Activated CD4-positive, alpha-beta T cell treated with anti-CD3 and anti-CD28 coated beads, Interleukin-2, Interleukin-6, amounts not matched to agents 100 ng/mL and 50 ng/mL, durations not matched to agents 16 hours and 8 hours (primary cell): ENCODE measurements at places on chromosomes 11 and 22.

GRCh38 chr22:28918550-28919271 is 35.3 kb downstream of the ZNRF3 start:
- no peak for DNase-seq

DNA sequence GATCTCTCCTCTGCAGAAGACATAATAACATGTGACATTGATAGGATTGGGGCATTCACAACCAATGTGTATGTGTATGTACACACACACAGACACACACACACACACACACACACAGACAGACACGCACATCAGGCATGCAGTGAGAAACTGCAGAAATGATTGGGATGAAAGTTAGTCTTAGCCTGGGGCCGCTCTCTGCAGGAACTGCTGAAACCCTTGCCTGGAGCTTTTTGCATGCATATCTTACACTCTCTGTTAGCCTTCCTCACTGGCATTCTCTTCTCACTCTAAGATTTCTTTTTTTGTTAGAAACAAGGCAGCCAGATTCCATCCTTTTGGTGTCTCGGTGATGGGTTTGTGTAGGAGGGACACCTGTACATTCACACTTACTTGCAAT is 337.9 kb downstream of the NELL1 start:
- no peak for DNase-seq

GRCh38 chr11:84886344-84886743 is 740.8 kb downstream of the DLG2 start:
- DNase-seq = no peak

DNA sequence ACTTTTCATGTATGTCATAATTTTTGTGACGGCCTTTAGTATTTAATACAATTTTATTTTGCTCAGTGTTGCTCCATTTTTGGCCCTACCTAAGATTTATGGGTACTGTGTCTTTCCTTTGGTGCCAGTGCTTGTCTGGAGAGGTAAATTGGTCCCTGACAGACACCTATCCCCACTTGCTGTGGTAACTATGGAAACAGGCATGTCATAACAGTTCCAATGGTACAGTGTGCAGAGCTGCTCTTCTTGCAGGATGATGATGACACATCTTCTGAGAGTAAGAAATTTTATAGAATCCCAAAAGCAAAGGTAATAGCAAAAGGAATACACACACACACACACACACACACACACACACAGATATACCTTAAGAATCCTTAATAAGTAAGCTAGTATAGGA is 118.5 kb downstream of the ELP4 start:
- DNase-seq = no peak

DNA sequence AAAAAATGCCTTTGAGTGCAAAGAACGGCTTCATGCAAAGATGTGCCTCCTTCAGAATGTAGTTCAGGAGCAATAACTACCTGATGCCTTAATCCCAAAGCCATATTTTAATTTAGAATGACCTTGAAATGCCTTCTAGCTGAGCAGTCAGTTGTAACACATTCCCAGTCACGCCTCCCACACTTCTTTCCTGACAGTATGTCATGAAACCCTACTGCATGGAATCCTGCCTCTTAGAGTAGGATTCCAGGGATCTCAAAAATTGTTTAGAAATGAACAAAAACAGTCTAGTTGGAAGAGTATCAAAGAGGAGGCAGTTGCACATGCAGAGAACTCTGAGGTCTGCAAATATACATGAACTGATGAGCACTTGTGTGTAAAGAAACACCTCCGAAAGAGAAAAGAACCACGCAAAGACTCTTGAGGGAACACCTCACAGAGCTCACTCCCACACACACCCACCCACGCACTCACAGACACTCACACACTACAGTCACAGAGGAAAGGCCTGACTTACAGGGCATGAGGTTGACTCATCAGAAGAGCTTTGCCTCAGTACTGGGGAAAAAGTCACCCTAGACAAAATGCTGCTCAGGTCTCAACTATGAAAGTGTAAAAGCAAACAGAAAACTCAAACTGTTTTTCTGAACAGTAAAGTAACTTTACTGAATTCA is 77.4 kb downstream of the GGTLC2 start:
- DNase-seq = peak; percentile 57

DNA sequence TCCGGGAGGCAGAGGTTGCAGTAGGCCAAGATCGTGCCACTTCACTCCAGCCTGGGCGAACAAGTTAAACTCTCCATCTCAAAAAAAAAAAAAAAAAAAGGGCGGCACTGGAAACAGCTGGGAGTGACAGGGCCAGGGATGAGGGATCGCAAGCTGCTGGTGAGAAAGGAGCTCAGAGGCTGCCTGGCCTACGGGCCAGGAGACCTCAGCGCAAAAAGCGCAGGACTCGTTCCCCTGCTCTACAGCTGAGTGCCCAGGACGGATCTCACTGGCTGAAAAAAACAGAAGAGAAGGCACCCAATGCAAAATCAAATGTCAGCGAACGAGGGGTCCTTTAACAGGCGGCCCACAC is 650 bp upstream of the NUP50 start:
- DNase-seq = peak; percentile 30

DNA sequence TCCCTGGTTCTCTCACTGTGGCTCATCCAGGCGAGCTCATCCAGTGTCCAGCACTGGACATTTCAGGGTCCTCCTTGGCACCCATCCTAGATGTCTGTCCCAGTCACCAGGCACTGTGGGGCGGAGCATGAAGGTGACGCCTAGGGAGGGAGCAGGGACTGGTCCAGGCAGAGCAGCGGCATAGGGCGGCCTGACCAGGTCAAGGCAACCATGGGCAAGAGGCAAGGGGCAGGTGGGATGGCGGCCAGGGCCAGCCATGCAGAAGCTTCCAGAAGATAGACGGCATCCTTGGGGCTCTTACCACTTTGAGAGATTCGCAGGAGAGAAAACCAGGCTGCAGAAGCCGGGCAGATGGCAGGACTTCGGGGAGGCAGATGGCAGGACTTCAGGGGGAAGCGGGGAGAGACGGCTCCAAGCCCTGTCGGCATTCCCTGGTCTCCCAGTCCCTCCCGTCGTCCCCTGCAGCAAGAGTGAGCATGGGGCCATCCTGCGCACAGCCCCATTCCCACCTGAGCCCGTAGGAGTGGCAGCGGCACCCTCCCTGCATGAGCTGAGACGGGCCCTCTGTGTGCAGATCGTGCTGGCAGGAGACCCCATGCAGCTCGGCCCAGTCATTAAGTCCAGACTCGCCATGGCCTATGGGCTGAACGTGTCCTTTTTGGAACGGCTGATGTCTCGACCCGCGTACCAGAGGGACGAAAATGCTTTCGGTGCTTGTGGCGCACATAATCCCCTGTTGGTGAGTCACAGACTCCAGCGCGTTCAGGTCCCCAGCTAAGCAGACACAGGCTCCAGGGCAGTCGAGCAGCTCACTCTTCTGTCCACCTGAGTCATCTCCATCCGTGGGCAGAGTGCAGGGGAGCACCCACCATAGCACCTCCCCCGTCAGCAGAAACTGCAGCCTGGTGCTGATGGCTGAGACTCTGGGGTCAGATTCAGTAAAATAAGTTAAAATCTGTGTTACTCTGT is 20.1 kb upstream of the PANX2 start:
- no peak for DNase-seq

- peak; percentile 36 for DNase-seq
These were observed 361.1 kb downstream of the ETS1 start for GRCh38 chr11:128226106-128226716.

DNA sequence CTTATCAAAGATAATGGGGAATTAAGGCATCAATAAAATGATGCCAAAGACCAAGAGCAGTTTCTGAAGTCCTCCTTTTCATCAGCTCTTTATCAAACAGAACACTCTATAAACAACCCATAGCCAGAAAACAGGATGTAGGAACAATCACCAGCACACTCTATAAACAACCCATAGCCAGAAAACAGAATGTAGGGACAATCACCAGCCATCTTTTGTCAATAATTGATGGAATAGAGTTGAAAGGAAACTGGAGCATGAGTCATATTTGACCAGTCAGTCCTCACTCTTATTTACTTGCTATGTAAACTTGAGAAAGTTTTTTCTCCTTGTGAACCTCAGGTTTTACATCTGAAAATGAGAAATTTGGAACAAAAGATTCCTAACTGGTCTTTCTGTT is 10.0 kb downstream of the MS4A2 start:
- DNase-seq = no peak

- DNase-seq = no peak
These were observed 80.9 kb upstream of the MYO18B start for GRCh38 chr22:25661073-25661472.

GRCh38 chr22:29343313-29343805 is 27.9 kb upstream of the RASL10A start:
- peak; percentile 47 for DNase-seq

DNA sequence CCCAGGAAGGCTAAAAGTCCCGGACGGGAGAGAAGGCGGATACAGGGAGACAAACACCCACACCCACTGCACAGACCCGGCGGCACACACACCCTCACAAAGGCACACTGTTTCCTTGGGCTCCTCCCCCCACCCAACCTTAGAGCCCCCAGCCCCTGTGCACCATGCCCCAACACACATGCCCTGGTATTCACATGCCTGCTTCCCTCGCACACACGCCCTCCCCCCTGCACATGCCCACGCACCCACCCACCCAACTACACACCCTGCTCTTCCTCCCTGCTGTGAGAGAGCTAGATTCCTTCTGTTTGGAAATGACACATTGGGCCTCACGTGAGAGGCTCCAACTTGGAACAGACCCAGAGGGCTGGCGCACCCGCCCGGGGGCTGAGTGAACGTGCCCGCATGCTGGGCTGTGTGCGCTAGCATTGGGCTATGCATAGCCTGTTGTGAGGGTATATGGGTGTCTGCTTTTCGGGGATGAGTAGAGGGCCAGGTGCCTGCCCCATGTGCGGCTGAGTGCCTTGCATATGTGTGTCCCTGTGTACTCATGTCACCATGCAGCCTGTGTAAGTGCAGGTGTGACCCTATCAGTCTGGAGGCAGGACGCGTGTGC is 518 bp upstream of the CHRM1 start:
- DNase-seq = no peak

DNA sequence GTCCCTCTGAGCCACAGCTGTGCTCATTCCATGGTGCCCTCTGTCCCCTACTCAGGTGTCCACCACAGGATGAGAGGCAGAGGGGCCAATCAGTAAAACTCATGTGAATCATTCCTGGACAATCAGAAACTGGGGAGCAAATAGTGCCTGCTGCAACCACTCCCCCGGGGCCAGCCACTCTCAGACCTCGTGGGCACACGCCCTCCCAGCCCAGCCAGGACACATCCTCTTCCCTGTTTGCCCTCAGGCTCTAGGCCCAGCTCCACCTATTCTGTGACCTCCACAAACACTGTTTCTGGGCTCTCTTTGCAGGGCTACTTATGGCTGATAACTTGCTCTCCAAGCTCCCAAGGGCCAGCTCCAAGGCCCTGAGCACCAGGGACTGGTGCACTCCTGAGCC is 14.0 kb upstream of the KCTD14 start:
- no peak for DNase-seq

DNA sequence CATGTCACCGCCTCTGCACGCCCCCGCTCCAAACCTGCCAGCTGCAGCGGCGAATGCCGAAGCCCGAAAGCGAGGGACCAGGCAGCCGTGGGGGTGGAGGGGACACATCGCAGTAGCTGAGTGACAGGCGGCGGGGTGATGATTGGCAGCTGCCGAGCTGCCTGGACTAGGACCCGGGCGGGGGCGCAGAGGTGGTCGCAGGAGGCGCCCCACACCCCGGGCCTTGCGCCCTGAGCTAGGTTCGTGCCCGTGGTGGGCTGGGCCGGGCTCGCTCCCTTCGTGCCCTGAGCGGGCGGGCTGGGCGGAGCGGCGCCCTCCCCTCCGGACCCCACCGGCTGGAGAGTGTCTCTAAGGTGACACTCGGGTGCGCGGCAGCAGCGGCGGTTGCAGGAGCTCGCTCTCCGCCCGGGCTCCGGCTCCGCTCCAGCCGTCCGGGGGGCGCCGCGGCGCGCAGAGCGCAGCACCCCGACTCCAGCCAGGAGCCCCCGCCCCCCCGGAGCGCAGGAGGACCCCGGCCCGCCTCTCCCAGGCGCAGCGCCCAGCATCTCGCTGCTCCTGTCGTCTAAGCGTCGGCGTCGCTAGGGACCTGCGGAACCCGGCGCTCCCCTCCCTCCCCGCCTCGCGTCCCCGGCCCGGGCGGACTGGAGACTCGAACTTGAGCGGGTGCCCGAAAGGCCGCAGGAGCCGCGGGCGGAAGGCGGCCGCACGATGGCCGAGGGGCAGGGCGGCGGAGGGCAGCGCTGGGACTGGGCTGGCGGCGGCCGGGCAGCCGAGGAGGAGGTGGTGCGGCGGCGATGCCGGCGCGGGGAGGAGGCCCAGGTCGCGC is 14.5 kb upstream of the DGKZ start:
- no peak for DNase-seq

DNA sequence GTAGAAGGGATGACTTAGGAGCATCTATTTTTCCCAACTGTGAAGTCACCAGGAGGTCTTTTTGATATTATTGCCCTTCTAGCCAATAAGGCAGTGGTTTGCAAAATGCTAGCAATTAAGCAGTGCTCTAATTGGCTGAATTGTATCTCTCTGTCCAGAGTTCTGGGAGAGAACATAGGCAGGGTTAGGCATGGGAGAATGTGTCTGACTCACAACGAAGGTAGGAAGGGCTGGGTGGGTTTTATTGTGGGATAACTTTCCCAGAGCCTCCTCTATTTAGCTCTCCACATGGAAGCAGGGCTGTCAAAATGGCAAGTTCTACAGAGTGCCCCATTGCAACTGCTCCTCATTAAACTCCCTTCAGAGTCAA is 415.9 kb upstream of the CADM1 start:
- no peak for DNase-seq

DNA sequence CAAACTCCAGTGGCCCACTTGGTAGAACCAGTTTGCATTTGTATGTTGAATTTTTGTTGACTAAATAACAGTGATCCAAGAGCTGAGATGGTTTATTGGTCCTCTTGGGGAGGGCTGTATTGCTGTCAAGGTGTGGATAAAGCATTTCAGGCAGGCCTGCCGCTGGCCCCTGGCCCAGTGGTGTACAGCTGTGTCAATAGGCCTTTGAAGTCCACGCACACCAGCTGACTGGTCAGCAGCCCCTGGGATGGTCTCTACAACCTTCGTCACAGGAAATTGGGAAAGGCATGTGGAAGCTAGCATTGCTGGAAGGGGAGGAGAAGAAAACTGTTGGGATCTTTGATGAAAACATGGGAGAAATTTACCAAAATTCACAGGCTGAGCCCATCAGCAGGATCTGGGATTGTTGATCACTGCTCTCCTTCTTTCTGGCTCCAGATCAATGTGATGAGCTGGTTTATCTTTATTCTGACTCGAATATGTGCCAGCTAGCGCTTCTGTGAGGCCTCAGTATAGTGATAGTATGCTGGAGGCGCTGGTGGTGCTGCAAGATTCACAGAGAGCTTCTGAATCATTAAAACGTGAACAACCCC is 12.5 kb upstream of the E2F8 start:
- no peak for DNase-seq

DNA sequence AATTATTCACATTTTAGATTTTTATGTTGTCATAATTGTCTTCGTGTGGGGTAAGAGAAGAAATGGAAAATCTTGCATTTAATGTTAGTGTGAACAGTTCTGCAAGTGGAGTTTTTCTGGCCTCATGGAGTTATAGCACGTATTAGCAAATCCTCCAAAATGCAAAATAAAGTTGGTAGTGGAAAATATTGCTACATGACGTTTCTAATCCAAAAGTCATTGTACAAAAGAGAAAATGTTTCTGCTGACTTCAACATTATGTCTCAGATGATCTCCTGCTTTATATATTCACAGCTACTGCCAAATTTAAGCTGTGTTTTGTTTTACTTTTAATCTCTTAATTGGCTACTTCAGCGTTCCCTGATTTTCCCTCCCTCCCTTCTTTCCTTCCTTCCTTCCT is 1804.0 kb upstream of the RAG2 start:
- no peak for DNase-seq
